ENCODE measurements at places on chromosomes 2 and 18.

GRCh38 chr2:132609101-132609890, 60.7 kb downstream of the LYPD1 start:
- no peak for DNase-seq

DNA sequence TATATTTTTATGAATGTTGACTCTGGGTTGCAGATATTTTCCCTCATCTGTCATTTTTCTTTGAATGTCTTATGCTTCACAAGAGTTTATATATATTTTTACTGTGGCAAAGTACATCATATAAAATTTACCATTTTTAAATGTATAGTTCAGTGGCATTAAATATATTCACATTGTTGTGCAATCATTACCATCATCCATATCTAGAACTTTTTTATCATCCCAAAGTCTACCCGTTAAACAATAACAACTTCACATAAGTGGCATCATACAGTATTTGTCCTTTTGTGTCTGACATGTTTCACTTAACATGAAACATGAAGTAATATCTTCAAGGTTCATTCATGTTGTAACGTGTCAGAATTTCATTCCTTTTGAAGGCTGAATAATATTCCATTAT, 24.5 kb downstream of the RAB3GAP1 start:
- no peak for DNase-seq

DNA sequence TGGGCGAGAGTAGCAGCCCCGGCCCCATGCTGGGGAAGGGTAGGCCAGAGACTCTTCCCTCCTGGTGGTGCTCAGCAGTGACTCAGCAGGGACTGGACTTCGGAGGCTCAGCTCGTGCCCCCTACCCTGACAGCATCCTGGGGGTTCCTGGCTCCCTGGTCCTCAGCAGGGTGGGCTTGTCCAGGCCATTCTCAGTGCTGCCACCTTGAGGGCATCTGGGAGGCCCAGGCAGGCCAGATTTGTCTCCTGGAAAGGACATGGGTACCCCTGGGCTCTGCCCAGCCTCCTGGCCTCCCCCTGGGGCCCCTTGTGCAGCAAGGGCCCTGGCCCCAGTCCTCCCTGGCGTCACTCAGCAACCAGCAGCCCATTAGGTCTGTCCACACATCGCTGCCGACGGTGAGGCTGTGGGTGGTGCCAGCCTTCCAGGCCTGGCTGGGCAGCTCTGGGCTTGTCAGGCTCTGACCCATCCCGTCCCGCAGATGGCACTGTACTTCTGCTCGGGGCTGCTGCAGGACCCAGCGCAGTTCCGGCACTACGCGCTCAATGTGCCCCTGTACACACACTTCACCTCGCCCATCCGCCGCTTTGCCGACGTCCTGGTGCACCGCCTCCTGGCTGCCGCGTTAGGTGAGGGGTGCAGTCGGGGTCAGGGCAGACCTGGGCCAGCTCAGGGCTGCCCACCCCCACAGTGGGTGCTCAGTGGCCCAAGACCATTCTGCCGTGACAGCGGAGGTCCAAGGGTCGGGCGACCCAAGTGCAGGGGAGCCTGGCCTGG, 45.0 kb upstream of the ALPP start:
- DNase-seq: no peak

DNA sequence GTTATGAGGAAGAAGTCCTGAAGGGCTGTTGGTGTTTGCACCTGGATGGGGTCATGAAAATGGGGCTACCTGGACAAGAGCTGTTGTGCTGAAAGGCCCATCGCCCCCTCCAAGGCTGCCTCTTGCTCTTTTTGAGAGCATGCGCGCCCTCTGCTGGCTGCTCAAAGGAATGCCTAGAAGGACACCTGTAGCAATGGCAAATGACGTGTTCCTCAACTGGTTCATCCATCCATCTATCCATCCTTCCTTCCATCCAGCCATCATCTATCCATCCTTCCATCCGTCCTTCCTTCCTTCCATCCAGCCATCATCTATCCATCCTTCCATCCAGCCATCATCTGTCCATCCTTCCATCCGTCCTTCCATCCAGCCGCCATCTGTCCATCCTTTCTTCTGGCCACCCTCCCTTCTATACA, 17.2 kb upstream of the RPL31 start:
- peak; percentile 77 for DNase-seq

- no peak for DNase-seq
Measured at GRCh38 chr2:178392215-178392614, 58.8 kb downstream of the PRKRA start.

DNA sequence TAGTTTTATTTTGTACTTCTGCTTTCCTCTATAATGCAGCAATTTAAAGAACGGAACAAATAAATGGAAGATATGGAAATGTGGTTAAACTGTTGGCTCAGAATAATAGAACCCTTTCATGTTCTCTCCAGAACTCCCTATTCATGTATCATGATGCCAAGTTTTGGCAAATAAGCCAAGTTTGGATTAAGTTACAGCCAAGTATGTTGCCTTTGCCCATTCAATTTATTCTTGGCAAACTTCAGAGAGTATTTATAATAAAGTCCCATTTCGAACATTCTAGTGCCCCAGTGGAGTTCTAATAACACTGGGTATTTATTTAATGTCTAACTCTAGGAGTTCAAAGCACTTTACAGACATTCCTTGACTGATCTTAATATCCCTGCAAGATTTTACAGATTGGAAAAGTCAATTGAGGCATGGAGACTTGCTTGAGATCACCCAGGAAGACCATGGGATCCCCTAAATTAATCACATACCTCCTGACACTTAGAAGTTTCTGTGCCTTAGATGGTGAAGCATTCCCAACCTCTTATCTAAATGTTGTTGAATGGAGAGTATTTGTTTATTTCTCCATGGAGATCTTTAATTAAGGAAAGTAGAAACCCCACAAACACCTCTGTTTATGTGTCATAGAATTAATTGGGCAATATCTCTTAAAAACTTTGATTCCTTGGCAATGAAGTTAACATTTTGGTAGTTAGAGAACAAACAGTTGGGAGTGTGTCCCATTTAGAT, 106.7 kb downstream of the ACKR3 start:
- no peak for DNase-seq

DNA sequence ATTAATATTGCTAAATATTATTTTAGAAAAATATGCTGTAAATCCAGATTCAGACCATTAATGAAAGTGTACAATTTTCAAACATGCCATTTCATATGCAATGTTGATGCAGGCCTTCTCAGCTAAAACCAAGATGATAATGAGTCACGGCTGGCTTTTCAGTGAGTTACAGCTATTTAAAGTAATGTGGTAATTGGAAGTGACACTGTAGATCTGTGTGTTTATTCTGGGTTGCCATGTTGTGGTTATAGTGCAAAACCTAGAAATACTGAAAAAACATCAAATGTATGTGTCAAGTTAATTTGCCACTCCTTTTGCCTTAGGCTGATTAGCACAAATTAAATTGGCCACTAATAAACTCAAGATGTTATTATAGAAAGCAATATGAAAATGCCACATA, 506.6 kb downstream of the ERBB4 start:
- DNase-seq: no peak

GRCh38 chr2:109143214-109144187, 14.5 kb downstream of the SH3RF3 start:
- no peak for DNase-seq

DNA sequence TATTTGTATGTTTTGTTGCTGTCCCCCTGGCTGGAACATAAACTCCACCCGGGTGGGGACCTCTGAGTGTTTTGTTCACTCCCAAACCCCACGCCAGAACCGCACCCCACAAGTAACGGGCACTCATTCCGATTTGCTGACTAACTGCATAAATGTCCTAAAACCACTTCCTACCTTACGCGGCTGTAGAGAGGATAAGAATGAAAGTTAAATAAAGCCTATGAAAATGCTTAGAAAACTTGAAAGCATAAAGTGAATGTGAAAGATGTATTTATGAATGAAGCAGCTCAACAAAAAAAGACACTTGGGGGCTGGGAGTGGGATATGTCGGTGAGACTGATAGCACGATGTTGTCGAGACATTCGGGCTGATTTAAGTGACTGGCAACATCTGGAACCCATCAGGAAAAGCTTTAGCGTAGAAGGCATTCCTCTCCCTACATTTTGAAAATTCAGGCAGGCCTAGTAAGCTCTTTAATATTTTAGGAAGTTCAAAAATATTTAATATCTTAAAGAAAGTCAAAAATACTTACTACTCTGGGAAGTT, 206.7 kb downstream of the SH3RF3 start:
- DNase-seq: no peak

- DNase-seq: no peak
Measured at GRCh38 chr2:43004879-43005244, 212.5 kb upstream of the HAAO start.

- no peak for DNase-seq
Measured at GRCh38 chr2:66490588-66491001, 55.7 kb downstream of the MEIS1 start.

- no peak for DNase-seq
Measured at GRCh38 chr18:45337477-45337876, 277.8 kb upstream of the SLC14A2 start.

- no peak for DNase-seq
Measured at GRCh38 chr2:224645722-224646121, 60.6 kb upstream of the CUL3 start.

DNA sequence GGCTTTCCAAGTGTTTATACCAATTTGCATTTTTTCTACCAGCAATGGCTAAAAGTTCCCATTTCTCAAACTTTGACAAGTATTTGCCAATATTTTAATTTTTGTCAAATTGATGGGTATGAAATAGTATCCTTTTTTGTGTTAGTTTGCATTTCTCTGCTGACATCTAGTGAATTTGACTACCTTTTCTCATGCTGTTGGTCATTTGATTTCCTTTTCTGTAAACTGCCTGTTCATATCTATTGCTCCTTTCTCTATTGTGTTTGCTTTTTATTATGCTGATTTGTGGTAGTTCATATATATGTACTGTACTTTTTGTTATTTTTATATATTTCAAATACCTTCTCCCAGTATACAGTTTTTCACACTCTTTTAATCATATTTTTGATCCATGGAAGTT, 149.4 kb downstream of the PMAIP1 start:
- DNase-seq: no peak

GRCh38 chr2:23524261-23524706, 139.3 kb downstream of the KLHL29 start:
- DNase-seq: no peak

DNA sequence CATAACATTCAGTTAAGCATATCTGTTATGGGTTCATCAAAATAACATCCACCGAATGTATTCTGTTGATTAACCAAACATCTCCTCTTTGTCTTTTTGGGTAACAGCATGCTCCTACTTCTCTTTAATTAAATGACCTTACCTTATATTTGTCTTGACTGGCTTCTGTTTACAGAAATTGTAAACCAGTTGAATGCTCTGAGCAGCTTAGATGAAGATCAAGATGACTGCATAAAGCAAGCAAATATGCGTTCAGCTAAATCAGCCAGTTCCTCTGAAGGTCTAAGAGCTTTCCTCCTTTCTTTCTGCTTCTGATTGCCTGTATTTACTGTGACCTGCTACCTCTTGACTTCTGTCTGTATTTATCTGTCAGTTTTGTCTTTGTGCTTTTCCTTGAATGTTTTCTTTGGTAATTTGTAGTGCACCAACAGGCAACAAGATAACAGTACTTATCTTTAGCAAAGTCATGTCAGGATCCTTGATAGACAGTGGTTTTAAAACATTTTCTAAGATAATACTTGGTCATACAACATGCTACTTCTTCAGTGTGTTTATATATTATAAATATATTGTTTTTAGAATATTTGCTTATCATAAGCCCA, 152.8 kb downstream of the EHBP1 start:
- DNase-seq: no peak

GRCh38 chr2:25512707-25513106, 160.7 kb downstream of the DTNB start:
- DNase-seq: peak; percentile 59

- DNase-seq: no peak
Measured at GRCh38 chr2:50672282-50672681, 359.6 kb downstream of the NRXN1 start.

GRCh38 chr2:199910338-199911051, 598 bp upstream of the C2orf69 start:
- DNase-seq: no peak

- DNase-seq: no peak
Measured at GRCh38 chr2:19746611-19747309, 155.0 kb downstream of the TTC32 start.

GRCh38 chr2:61135510-61135909, 26.5 kb upstream of the C2orf74 start:
- peak; percentile 51 for DNase-seq

DNA sequence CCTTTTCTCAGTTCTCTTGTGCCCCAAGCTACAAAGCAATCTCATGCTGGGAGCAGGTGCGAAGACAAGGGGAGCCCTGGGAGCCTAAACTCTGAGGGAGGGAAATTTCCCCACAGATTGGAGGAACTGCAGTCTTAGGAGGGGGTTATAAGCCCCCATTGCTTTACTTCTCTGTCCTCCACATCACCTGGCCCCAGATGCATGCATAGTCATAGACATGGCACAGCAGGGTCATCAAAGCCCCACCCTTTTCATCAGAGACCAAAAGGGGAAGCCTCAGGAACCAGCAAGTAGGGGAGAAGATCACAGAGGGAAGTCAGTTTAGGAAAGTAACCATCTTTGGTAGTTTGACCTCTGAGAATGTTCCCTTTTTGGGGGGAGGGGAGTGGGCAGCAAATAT, 33.7 kb downstream of the LANCL1 start:
- DNase-seq: peak; percentile 33
